Activated naive CD4-positive, alpha-beta T cell treated with anti-CD3 and anti-CD28 coated beads, Interleukin-2, amount 50 U/mL, for 72 hours (primary cell): ENCODE measurements at places on chromosomes 12 and 14.

GRCh38 chr12:40622246-40622838 lies 69.9 kb upstream of the CNTN1 start:
- DNase-seq = peak; percentile 22

GRCh38 chr14:103994535-103995184 lies 52.3 kb upstream of the RD3L start:
- no peak for DNase-seq

GRCh38 chr12:56758728-56759262 lies 4.3 kb upstream of the HSD17B6 start:
- DNase-seq = no peak

DNA sequence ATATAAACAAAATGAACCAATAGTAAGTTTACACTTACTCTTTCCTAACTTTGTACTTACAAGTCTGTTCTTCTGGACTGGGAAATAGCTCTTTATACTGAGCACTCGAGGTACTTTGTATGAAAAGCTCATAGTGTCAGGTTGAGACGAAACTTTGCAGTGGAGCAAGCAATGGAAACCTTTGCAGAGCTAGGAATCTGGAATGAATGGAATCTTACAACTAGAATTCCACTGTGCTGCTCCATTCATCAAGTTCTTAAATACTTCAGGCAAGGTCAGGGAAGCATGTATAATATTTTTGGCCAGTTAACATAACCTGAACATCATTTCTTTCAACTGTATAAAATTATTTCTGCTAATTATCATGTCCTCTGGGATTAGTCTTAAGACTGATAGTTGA lies 1327.5 kb upstream of the FLRT2 start:
- DNase-seq = no peak

GRCh38 chr12:132774159-132774558 lies 12.5 kb upstream of the ANKLE2 start:
- no peak for DNase-seq

- DNase-seq = no peak
Observed at GRCh38 chr12:123263196-123263817, 8.3 kb downstream of the CDK2AP1 start.
